Anterior cingulate cortex (tissue), 58 donors: ENCODE measurements at places on chromosomes 16 and 17.

- no peak for DNase-seq
Observed at GRCh38 chr16:50596762-50597450, 48.7 kb downstream of the NKD1 start.

DNA sequence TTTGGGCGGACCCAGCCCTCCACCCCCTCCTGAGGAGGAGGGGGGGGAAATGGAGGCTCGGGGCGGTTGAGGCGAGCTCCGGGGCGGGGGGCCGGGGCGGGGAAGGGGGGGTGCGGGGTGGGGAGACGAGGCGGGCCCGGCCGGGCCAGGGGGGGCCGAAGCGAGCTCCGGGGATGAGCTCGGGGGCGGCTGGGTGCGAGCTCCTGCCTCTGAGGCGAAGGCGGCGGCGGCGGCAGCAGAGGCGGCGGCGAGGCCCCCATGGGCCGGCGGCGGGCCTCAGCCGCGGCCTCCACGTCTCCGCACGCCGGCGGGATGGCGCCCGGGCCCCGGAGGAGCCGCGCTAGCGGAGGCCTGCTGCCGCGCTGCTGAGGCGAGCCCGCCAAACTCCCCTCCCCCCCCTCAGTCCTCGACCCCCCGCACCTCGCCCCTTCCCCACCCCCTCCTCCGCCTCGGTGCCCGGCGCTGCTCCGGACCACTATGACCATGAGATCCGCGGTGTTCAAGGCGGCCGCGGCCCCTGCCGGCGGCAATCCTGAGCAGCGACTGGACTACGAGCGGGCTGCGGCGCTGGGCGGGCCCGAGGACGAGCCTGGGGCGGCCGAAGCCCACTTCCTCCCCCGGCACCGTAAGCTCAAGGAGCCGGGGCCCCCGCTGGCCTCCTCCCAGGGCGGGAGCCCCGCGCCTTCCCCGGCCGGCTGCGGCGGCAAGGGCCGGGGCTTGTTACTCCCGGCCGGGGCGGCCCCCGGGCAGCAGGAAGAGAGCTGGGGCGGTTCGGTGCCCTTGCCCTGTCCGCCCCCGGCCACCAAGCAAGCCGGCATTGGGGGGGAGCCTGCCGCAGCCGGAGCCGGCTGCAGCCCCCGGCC lies 596 bp downstream of the MSL1 start:
- DNase-seq, result peak; percentile 81

DNA sequence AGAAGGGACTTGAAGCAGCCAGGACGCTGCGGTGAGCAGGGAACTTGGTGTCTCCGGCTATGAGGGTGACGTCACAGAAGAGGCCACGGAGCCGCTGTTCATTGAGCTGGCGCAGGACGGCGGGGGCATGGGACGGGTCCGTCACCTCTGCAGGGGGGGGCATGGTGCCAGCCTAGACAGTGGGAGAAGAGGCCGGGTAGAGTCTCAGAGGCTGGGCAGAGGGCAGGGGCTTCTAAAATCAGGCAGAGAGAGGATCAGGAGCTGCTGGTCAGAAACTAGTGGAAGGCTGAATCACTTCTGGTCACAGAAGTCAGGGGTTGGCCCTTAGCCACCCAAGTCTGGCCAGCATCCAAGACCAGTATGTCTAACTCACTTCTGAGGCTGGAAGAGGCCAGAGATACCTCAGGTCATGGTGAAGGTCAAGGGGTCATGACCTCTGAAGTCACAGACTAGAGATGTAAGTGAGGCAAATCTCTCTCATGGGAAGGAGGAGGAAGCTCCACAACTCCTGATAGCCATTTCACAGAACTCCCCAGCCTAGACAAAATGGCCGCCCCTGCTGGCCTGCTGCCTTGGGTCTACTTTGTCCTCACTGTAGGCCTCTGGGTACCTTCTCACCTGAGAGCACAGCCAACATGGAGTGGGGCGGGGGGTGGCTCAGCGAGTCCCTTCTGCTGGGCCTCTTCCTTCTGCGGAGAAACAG lies 12.6 kb downstream of the ZBTB4 start:
- no peak for DNase-seq

DNA sequence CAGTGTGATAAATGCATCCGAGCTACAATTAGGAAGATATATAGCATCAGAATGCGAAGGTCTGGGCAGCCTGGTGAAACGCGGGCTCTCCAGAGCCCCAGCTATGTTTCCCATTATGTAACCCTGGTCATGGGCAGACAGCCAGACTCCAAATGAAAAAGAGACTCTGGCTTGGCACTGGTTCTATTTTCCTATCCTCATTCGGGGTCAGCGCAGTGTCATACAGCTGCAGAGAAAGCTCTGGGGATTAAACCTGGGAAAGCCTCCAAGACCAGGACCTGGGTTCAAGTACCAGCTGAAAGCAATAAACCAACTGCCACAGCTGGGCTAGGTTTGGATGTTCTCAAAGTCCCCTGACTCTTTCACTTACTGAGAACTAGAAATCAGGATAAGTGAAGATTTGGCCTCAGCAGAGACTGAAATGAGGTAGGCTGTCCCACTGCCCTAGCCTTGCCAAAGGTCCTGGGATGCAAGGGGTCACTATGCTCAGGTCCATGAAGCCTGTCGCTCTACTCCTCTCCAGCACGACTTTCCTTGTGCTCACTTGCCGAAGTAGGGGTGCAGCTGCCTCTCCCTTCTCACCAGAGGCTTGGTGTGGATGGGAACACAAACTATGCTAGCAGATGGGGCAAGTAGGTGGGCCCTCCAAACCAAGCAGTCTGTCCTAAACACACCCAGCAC lies 123.8 kb downstream of the SMG6 start:
- no peak for DNase-seq

GRCh38 chr17:64282753-64283080 lies 19.7 kb upstream of the TEX2 start:
- DNase-seq, result no peak

DNA sequence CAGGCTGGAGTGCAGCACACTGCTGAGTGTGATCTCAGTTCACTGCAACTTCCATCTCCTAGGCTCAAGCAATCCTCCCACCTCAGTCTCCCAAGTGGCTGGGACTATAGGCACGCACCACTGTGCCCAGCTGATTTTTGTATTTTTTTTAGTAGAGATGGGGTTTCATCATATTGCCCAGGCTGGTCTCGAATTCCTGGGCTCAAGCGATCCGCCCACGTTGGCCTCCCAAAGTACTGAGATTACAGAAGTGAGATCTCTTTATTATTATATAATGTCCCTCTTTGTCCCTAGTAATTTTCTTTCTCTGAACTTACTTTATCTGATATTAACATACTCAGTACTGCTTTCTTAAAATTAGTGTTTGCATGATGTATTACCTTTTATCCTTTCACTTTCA lies 8.3 kb downstream of the CFAP97D1 start:
- DNase-seq, result no peak

DNA sequence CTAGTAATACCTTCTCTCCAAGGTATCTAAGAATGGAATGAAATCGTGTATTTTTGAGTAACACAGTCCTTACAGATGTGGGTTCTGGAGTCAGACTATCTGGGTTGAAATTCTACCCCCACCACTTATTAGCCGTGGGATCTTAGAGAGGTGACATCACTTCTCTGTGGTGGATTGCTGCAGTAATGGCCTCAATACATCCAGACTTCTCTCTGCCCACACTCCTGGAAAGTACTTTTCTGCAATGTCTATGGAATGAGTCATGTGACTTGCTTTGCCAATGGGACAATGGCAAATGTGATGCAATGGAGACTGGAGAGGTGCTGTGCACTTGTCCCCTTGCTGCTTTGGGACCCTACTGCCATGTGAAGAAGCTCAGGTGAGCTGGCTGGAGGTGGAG lies 418.2 kb downstream of the HAPSTR1 start:
- no peak for DNase-seq

DNA sequence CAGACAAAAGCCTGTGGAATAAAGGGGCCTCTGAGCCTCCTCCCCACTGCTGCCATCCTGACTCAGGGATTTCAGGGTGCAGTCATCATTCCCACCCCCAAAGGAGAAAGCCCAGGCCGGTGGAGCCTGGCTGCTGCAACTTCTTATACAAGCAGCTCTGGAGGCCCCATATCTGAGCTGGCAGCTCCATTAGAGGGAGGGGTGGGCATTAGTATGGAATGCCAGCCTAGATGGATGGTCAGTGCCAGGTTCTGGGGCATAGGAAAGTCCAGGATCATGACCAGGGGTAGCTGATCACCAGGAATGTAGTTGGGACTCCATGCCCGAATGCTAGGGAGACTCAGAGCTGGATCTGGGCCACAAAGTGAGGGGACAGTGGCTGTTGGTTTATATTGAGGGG lies 581.0 kb downstream of the KCNJ18 start:
- DNase-seq, result no peak
